ENCODE measurements at places on chromosomes 13 and 19.
A peak's percentile ranks its signal among the peaks of the same experiment; 100 is the strongest.

- no peak for DNase-seq
Measured at GRCh38 chr19:40304306-40304705, 19.2 kb upstream of the AKT2 start.

GRCh38 chr19:35806597-35806996 lies 6.0 kb downstream of the PRODH2 start:
- no peak for DNase-seq

DNA sequence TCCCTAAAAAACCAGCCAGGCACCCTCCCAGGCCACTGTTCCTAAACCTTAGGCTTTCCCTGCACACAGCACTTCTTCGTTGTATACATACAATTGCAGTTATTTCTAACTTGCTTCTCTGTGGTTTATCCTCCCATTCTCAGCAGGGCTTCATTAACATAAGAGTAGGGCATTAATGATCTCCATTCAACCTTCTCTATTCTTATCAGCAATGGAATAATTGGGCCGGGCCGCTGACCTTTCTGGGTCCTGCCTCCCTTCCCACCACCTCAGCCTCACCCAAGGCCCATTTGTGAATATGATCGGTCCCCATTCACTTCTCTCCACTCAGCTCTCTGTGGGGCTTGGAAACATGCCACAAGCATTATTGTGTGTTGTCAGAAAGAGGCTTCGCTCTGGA lies 184.2 kb downstream of the SUCLA2 start:
- no peak for DNase-seq

DNA sequence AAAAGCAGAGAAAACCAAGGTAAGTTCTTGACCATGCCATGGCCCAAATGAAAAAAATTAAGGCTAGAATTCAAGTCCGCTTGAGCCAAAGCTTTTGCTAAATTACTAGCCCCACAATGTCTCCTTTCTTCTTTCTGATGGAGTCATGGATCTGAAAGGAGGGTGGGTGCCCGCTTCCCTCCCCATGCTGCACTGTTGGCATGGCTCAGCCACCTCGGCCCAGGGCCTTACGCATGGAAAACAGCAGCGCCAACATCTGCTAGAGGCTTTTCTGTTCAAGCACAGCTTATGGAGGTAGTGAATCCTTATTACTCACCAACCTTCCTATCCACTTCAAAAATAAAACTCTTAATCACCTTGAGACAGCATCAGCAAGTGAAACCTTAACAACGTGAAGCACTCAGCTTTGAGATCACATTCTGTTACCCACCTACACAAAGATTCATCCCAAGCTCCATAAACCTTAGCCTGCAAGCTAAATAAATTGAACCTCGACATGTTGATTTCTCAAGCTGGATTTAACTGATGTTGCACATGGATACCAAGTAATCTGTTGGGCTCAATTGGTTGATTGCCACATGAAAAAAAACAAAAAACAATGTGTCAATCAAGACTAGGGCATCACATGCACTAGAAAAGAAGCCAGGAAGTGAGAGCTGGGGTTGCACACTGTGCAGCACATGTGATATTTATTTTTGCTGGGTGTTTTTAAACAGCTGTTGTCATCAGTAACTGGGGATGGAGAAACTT lies 43.4 kb downstream of the TPT1 start:
- DNase-seq, result no peak

- DNase-seq, result no peak
Measured at GRCh38 chr13:23956106-23956505, 58.8 kb upstream of the C1QTNF9B start.

- DNase-seq, result no peak
Measured at GRCh38 chr13:92951273-92951890, 275.2 kb upstream of the GPC6 start.

- no peak for DNase-seq
Measured at GRCh38 chr19:29576761-29577648, 29.1 kb upstream of the POP4 start.

DNA sequence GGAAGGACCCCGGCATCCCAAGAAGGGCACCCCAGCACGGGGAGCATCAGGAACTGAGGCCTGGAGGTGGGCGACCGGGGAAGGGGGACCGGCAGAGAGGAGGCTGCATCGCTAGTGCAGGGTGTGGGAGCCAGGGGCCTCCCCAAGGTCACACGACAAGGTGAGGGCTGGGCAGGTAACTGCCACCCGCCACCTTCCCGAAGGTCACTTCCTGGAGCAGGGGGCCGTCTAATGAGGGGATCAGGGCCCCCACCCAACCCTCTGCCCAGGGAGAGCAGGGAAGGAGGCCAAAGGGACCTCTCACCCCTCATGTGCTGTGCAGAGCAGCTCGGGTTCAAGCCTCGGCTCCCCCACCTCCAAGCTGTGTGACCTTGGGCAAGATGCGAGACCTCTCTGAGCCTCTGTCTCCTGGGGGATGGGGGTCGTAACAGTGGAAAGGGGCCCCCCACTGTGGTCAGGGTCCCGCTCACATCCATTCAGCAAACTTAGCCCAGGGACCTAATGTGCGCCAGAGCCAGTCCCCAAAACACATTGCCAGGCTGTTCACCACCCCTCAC lies 6.0 kb downstream of the ZBTB7A start:
- DNase-seq, result no peak

DNA sequence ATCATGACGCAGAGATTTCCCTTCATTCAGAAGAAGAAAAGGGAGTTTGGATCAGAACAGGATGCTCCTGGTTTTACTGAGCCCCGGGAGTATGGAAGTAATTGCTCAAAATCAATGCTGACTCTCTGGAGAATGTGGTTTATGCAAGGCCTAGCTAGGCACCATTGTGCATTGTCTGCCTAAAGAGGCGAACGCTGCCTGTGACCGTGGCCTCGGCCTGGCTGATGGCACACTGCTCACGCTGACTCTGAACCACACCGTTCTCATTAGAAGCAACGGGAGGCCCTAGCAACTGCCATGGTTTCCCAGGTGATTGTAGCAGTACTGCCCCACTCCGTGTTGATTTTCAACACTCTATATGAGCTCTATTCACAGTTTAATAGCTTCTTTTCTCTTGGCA lies 41.7 kb upstream of the UBL3 start:
- DNase-seq, result no peak

DNA sequence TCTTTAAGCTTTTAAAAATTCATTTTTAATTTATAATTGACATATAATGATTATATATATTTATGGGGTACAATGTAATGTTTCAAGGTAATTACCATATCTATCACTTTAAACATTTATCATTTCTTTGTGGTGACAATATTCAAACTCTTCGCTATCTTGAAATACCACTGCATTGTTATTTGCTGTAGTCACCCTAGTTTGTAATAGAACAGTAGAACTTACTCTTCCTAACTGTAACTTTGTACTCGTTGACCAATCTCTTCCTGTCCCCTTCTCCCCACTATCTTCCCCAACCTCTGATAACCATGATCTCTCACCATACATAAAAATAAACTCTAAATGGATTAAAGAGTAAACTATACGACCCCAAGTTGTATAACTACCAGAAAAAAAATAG lies 20.4 kb downstream of the COG6 start:
- no peak for DNase-seq

GRCh38 chr13:113929628-113930615 lies 44.0 kb downstream of the C13orf46 start:
- no peak for DNase-seq

DNA sequence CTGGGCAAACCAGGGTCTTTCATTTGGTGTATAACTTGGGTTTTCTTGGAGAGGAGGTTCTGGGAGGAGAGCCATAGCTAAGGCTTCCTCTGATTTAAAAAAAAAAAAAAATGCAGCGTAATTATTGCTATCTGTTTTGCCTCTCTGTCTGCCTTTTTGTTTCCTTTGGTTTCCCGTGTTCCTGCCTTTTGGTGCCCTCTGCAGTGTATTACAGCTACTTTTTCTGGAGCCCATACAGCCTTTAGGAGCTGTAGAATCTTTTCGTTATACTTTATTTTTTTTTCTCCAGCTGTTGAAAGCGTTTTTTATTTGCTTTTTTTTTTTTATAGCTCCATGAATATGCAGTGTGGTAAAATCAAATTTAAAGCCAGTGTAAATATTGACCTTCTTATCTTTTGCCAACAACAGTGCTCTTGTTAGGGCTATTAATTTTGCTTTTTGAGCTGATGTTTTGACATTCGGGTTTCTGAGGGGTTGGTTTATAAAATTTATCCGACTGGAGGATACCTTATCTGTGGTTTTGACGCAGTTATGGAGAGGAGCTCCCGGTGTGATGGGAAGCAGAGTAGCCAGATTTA lies 38.1 kb downstream of the ZNF493 start:
- DNase-seq, result no peak

DNA sequence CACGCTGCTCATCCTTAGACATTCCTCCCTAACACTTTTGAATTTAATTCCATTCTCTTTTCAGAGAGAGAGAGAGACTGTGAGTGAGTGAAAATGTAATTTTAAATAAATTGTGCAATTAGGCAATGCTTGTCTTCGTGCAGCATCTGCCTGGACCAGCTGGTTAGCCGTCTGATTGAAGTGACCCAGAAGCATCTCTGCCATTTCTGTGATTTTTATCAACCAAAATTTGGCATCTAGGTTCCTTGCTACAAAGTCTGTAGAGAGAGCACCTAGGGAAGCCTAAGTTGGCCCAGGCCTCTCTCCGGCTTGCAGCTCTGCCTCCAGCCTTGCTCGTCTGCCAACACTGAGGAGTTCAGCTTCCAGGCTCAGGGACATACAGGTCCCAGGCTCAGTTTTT lies 138.6 kb upstream of the GPR12 start:
- DNase-seq, result no peak

- DNase-seq, result peak; percentile 15
Measured at GRCh38 chr13:24922387-24922744, 158.4 kb downstream of the RNF17 start.

DNA sequence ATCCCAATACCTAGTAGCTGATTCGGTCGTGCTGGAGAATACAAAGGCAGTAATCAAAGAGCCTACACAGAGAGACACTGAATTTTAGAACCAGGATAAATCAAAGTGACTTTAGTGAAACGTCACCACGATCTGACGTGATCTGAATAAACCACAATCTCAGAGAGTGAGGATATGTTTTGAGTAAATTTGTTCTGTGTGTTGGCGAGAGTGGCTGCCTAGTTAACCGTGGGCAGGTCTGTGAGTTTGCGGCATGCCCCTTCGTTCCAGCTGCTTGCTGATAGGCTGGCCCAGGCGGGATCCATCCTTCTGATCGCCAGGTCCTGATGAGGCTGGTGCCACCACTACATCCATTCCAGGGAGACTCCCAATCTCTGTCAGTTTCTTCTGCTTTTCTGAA lies 40.4 kb downstream of the LRCH1 start:
- DNase-seq, result no peak

DNA sequence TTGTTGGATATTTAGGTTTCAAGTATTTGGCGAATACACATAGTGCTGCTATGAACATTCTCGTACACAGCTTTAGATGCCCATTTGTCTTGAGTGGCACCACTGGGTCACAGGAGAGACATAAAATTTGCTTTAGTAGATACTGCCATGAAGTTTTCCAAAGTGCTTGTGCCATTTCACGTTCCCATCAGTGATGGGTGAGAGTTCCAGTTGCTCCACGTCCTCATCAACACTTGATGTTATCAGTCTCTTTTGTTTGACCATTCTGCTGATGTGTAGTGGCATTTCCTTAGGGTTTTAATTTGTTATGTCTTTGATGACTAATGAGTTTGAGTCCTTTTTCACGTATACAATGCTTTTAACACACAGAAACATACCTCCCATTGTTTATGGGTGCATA lies 11.0 kb downstream of the ZSWIM9 start:
- DNase-seq, result no peak

- DNase-seq, result no peak
Measured at GRCh38 chr19:38434549-38435051, 1.1 kb downstream of the RYR1 start.

- no peak for DNase-seq
Measured at GRCh38 chr19:14166999-14167575, 30.7 kb upstream of the ASF1B start.

GRCh38 chr19:7742575-7742974 lies 4.8 kb downstream of the CD209 start:
- DNase-seq, result no peak

- DNase-seq, result no peak
Measured at GRCh38 chr19:7665076-7665475, 3.8 kb upstream of the RETN start.

DNA sequence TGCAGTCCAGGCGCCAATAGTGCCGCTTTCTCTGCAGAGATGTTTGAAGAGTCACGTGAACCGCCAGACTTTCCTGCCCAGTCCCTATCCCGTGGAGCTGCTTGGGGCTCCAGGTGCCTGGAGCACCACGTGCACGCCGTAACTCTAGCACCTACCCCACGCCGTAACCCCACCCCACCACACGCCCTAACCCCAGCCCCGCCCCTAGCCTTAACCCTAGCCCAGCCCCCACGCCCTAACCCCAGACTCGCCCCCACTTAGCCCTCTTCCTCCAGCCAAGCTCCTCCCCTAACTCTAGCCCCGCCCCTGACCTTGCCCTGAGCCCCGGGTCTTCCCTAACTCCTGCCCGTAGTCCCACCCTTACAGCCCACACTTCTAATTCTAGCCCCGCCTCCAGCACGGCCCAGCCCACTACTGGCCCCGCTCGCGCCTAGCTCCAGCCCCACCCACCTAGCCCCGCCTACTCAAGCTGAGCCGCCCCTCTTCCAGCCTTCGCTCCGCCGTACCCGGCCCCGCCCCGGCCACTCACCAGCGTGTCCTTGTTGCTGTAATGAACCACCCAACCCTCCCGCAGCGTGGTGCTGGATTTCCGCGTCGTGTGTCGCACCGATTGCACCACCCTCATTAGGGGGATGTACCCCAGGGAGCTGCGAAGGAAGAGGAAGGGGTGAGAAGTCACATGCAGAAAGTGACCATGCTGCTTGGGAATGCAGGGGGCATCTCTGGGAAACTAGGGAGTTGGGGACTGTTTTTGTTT lies 19.5 kb downstream of the PRKD2 start:
- DNase-seq, result no peak

DNA sequence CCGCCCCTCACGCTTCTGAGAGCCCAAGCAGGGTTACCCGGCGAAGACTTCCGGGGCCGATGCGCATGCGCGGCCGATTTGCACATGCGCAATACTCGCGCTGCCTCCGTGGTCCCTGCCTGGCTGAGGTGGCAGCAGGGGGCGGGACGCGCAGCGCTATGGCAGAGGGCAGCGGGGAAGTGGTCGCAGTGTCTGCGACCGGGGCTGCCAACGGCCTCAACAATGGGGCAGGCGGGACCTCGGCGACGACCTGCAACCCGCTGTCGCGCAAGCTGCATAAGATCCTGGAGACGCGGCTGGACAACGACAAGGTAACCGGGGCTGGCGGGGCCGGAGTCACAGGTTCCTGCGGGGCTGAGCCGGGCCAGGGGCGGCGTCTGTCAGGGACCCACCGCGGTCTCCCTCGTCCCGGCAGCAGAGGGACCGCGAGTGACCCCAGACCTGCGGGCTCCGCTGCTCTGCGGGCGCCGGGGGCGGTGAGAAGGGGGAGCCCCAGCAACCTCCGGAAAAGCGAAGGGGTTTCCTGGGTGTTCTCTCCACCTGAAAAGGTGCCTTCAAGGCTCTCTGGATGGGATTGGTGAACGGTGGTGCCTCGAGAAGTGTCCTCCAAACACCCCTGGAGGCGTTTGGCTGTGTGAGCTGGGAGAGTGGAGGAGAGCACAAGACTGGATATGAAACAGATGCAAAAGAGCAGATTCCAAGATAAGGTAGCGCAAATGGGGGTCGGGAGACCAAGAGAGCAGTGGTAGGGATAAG lies at the start of gene COG6:
TSS of gene COG6 (plus strand) at position 94 of the 756 bp plus-strand sequence. CDS start at position 159, 65 bp downstream.
- peak; percentile 90 for DNase-seq

GRCh38 chr13:77516342-77516789 lies 19.1 kb upstream of the SCEL start:
- DNase-seq, result no peak

All from KG1 (cell line).